Cortex of kidney (tissue), 1 donor: ENCODE measurements at places on chromosomes 3 and 15.

- DNase-seq: no peak
Observed at GRCh38 chr3:105846809-105847208, 22.0 kb downstream of the CBLB start.

GRCh38 chr3:127151992-127152650 lies 40.8 kb upstream of the PRR23E start:
- no peak for DNase-seq

- no peak for DNase-seq
Observed at GRCh38 chr3:57046101-57046765, 14.2 kb upstream of the SPATA12 start.

DNA sequence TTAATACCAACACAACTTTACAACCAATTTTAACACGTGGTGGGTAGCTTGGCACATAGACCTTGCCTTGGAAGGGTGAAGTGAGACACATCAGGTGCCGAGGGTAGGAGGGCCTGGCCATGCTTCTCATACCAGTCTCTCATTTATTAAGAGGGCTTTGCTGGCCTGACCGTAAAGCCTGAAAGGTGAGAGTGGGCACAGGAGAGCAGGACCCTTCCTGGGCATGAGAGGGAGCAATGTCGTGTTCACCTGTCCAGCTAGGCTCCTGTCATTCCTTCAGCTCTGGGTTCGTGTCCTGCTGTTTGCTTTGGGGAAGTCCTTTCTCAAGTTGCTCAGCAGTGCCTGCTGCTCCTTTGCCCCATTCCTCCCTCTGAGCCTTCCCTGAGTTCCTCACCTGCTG lies 294.4 kb downstream of the EPHB1 start:
- DNase-seq: no peak

GRCh38 chr3:2211568-2211967 lies 112.9 kb downstream of the CNTN4 start:
- DNase-seq: no peak

GRCh38 chr15:26049900-26050657 lies 187.0 kb upstream of the ATP10A start:
- no peak for DNase-seq

GRCh38 chr3:58082047-58082446 lies 73.8 kb downstream of the FLNB start:
- no peak for DNase-seq

GRCh38 chr3:38648024-38648658 lies 1.3 kb downstream of the SCN5A start:
- no peak for DNase-seq

GRCh38 chr15:70240820-70241430 lies 143.2 kb upstream of the TLE3 start:
- no peak for DNase-seq

- DNase-seq: no peak
Observed at GRCh38 chr15:90744759-90745402, 27.7 kb downstream of the BLM start.

DNA sequence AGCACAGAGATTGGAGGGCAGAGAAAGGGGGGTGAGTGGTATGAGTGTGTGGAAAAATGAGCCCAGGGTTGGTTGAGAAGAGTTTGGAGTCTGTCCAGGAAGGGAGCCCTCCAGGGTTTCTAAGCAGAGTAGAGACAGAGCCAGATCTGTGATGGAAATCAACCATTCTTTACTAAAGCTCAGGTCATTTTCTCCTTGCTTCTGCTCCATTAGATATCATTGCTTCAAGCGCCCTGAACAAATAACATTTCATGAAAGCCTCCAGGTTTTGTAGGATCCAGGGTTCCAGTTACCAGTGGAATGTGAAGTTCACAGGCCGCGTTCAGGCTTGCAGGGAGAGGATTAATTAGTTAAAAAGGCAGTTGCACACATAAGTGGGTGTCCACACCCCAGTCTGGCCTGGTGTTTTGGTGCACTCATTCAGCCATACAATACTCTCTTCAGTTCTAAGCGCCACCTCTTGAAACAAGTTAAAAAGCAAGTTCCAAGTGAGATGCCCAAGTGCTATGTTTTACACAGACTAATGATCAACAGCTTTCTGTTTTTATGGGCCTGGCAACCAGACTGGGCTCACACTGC lies 16.4 kb upstream of the BOC start:
- DNase-seq: no peak

- no peak for DNase-seq
Observed at GRCh38 chr3:173135059-173135458, 6.0 kb downstream of the SPATA16 start.

GRCh38 chr3:125662675-125663074 lies 67.4 kb upstream of the OSBPL11 start:
- DNase-seq: no peak

- no peak for DNase-seq
Observed at GRCh38 chr3:73808862-73809509, 184.2 kb upstream of the PDZRN3 start.

DNA sequence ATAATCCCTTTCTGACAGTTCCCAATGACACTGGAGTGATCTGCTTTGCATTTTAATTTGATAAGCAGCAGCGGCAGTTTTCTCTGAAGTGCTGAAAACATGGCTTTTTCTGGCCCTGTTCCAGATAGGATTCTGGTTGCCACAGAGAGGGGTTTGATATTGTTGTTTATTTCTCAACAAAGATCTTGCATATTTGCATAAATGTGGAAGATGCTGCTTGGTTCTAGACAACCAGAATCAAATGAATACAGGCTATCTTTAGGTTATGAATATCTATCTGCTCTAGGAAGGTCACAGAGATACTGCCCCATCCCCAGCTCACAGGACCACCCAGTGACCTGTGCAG lies 137.1 kb downstream of the ZNF609 start:
- no peak for DNase-seq

DNA sequence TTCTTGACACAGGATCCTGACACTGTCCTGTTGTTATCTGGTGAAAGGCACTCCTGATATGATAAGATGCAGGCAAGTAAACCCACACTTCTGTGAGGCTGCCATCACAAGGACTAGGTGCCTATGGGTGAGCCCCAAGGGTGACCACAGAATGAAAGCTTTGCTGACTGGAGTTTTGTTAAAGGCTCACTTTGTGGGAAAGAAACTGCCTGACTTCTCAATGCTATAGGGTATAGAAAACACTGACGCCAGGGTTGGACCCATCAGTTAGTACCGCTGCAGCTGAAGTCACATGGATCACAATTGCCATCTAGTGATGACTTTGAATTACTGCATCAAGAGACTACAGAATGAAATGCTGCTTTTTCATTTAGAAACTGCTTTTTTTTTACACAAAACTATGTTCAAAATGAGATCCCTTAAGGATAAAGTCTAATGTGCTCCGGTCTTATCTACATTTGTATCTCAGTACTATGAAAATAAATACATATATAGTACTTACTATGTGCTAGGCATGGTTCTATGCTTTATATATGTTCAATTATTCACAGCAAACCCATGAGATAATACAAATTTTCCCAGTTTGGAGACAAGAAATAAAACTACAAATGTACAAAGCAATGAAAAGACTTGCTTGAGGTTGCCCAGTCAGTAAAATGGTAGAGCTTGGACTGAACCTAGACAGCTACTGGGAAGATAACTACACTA lies 64.2 kb upstream of the CMSS1 start:
- no peak for DNase-seq

DNA sequence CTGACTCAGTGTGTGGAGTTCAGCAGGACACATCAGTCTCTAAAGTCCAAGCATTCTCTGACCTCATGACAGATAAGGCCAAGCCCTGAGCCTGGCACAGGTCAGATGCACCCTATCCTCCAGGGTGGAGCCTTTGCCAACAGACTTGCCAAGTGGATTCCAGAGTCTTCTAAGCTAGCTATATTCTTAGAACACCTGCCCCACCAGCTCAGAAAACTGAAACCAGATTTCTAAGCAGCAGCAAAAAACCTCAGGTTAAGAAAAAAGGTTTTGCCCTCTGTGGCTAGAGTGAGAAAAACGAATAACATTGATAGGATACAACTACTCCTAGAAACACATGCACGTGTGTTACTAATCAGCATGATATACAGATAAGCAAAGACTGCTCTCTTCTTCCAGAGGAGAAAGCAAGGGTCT lies 11.6 kb downstream of the RMDN3 start:
- DNase-seq: no peak

DNA sequence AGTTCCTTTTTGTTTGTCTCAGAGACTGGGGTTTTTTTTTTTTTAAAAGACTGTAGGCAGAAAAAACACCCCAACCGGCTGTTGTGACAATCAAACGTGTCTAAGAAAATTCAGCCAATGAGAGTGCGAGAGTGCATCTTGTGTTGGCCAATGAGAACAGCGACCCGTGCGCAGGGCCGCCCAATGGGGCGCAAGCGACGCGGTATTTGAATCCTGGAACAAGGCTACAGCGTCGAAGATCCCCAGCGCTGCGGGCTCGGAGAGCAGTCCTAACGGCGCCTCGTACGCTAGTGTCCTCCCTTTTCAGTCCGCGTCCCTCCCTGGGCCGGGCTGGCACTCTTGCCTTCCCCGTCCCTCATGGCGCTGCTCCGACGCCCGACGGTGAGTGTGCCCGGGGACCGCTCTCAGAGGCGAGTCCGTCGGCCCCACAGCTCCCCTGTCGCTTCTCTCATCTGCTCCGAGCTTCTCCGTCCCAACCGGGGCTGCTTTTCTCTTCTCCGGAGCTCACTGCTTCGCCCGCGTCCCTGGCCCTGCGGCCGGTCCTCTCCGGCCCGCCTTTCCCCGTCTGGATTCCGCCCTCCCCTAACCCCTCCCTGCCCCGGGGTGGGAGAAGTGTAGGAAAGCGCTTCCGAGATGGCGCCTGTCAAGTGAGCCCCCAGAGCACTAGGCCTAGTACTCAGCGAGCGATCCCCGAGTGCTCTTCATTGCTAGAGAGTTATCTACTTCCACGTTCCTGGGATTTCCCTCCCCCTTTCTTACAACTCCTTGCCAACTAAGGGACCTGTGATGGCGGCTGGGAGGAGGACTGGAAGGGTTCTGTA lies at the start of gene CCNB2:
TSS of gene CCNB2 (plus strand) at position 235 of the 821 bp plus-strand sequence. CDS start at position 358, 123 bp downstream.
- no peak for DNase-seq

- DNase-seq: no peak
Observed at GRCh38 chr15:92527197-92527596, 128.4 kb downstream of the FAM174B start.

DNA sequence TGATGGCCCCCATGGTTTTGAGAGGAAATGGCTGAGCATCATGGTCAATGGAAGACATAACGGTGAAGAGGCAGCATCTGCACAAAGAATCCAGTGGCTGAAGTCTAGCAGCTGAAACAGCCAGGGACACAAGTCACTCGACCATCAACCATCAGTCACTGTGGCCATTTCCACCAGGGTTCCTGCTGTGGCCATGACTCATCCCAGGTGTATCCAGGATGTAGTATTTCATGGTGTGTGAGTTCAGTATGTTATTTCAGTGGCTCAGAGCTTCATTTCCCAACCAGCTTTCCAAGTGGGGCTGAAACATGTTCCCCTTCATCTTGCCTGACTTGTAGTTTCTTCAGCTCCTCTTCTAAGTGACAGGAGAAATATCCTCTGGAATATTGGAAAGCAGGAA lies 47.8 kb upstream of the WNT5A start:
- DNase-seq: no peak

DNA sequence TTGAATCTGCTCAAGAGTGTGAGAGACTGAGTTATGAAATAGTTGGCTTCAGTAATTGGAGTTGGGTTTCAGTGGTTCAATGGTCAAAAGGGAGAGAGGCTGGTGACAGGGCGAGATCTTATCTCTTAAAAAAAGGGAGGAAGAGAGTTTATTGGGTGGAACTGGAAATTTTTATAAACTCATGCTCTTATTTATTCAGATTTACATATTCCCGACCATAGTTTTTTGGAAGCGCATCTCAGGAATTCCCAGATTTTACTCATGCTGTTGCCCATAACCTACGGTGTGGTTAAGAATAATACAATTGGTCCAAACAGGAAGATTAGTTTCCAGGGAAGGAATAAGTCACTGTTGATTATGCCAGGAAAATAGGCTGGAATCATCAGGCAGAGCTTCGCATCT lies 41.4 kb downstream of the CD200 start:
- DNase-seq: no peak

DNA sequence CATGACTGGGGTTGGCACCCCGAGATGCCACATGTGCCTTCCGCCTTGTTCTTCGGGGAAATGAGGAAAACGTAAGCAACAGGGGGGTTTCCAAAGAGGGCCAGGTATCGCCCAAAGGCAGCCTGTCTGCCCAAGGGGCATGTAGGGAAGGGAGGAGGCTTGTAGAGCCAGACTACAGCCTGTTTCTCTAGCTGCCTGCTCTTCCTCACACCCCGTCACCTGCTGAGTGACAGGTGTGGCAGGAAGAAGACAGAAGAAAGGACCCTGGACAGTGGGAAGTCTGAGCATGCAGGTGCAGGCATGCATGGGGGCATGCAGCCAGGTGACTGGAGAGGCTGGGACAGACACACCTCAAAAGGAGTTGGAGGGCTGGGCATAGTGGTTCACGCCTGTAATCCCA lies 9.8 kb downstream of the PLA2G4E start:
- no peak for DNase-seq

GRCh38 chr3:4232798-4233197 lies 70.4 kb upstream of the SETMAR start:
- DNase-seq: no peak

DNA sequence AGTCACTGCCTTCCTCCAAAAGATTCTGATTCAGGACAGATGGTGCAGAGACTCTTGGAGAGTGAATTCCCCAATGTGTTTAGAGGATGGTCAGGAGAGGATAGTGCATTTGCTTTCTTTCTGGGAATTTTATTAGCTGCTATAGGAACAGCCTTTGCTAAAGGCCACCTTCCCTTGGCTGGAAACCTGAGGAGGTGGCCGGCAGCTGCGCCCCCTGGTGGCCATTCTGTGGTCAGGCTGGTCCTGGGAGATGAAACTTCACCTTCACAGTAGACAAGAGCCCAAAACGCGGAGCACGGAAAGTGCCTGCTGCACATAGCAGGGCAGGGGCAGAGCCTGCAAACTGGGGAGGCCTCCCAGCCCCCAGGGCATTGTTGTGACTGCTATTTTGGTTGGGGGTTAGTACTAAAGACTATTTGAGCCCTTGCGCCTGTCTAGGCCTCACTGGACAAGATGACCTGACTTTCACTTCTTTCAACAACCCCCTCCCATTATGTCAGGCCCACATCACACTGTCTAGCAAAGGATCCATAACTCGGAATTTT lies 34.3 kb downstream of the SEC22C start:
- no peak for DNase-seq

GRCh38 chr3:114067804-114068203 lies 11.3 kb downstream of the QTRT2 start:
- DNase-seq: no peak

DNA sequence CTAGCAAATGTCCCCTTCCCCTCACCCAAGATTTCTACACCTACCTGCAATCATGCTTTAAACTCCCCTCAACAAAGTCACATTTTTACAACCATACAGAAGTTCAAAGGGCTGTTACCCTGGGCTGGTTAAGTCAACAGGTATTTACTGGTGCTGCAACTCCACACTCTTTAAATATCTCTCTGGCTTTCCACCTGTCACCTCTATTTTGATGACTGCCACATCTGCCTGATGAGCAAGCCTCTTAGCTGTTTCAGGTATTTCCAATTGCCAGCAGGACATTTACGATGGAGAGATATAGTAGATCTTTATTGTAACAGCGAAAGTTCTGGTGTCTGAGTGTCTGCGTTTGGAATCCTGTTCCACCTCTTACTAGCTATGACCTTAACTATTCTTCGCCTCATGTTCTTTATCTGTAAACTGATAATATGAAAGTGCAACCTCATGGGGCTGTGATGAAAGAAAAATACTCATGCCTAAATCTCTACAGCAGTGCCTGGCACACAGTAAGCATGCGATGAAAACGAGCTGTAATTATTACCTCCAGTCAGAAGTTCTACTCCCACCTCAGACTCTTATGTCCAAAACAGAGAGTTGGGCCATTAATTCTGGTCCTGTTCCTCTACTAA lies 44.2 kb upstream of the TPM1 start:
- no peak for DNase-seq
